CD8-positive, alpha-beta memory T cell (primary cell): ENCODE measurements at places on chromosomes 3 and 15. TPM values are rescaled to one million over a fixed set of nuclear protein-coding genes. Genes with fewer than 3 reads are reported as not detected.

RAB43 gene
- total RNA-seq, result 28.6 TPM

DNA sequence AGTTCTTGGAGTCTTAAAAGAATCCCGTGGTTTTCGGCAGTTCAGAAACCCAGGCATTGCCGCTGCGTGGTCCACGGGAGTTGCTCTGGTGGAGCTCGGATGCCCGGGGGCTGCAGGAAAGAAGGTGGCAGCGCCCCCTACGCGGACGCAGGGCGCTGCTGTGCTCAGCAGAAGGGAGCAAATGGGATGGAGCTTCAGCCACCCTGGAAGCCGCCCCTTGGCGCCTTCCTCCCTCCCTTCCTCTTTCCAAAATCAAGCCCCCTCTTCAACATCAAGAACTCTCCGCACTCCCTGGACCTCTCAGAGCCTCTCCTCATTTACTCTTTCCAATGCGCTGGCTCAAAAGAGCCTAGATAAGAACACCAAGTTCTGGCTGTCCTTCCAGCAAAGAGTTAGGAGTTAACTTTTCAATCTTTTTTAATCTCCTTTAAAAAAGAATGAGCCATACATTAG, 880 bp upstream of the CHRNA7 start:
- H3K27ac ChIP-seq, result no peak overlapping the region
- H3K27me3 ChIP-seq, result peaks cover 26% of the 10 kb centered on the region
- no peaks in the 10 kb centered on the region for H3K36me3 ChIP-seq
- no peak overlapping the region for H3K4me3 ChIP-seq
- no peaks in the 10 kb centered on the region for H3K4me1 ChIP-seq

- H3K27me3 ChIP-seq, result peaks cover 1% of the 10 kb centered on the region
- no peak overlapping the region for H3K27ac ChIP-seq
- H3K36me3 ChIP-seq, result no peaks in the 10 kb centered on the region
- DNase-seq, result no peak
- H3K4me1 ChIP-seq, result no peaks in the 10 kb centered on the region
- no peak overlapping the region for H3K4me3 ChIP-seq
Measured at GRCh38 chr3:13746385-13746784, 133.5 kb downstream of the WNT7A start.

DNA sequence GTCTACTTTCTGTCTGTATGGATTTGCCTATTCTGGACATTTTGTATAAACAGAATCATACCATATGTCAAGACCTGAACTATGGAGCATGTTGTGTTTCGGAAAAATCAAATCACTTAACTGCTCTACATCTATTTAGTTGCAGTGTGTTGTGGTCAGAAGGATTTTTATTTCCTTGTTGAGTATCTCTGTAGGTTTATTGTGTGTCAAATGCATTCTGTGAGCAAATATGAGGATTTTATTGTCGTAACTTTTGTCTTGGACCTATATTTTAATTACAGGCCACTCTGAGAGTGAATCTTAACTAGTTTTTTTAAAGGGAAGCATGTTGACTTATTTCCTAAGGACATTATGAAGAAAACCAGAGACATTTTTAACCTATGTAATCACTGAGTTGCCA, 84.6 kb upstream of the MYZAP start:
- H3K4me3 ChIP-seq, result no peak overlapping the region
- H3K36me3 ChIP-seq, result no peaks in the 10 kb centered on the region
- H3K4me1 ChIP-seq, result no peaks in the 10 kb centered on the region
- H3K27me3 ChIP-seq, result no peaks in the 10 kb centered on the region
- no peak for DNase-seq

- H3K27ac ChIP-seq, result no peak overlapping the region
- no peaks in the 10 kb centered on the region for H3K4me1 ChIP-seq
- H3K36me3 ChIP-seq, result no peaks in the 10 kb centered on the region
- no peak overlapping the region for H3K4me3 ChIP-seq
- H3K27me3 ChIP-seq, result no peaks in the 10 kb centered on the region
- no peak for DNase-seq
Measured at GRCh38 chr3:53807117-53807810, 39.0 kb downstream of the CHDH start.

- no peak overlapping the region for H3K4me3 ChIP-seq
- H3K4me1 ChIP-seq, result no peaks in the 10 kb centered on the region
- H3K27ac ChIP-seq, result no peak overlapping the region
- H3K36me3 ChIP-seq, result no peaks in the 10 kb centered on the region
Measured at GRCh38 chr15:96606617-96607016, 276.1 kb downstream of the NR2F2 start.

DNA sequence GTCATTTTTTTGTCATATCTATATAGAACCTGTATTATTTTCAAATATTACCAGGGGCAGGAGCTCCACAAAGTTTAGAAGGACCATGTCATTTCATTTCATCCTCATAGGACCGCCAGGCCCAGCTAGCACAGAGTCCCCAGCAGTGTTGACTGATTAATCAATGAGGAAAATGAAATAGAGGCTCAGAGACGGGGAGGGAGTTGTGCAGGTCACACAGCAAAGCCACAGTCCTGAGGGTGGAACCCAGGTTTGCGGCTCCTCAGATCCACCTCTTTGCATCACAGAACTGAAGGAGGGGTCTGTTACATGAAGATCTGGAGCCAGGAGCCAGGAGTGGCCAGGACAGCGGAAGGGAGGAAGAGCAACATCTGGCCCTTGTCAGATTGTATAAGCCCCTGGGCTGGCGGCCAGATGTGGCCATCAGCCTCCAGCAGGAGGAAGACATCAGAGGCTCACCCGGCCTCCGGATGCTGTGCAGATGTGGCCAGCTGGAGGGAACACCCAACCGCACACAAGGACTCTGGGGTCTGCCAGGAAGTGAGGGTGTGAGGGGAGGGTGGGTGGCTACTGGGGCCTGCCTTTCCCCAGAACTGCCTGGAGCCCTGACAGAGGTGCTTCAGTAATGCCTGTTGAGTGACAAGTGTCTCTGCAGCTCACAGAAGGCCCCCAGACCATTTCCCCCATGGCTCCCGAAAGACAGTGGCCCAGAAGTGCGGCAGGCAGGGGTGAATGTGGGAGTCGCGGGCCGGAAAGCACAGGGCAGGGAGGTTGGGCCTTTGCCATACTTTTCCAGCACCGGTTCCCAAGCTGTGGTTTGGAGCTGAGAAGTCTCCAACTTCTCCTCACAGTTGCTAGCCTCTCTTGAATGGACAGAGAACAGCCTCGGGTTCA, 21.3 kb downstream of the EFCC1 start:
- H3K36me3 ChIP-seq, result no peaks in the 10 kb centered on the region
- no peak for DNase-seq
- H3K27ac ChIP-seq, result no peak overlapping the region
- H3K4me3 ChIP-seq, result no peak overlapping the region
- H3K27me3 ChIP-seq, result no peaks in the 10 kb centered on the region

SPESP1 gene
- 0.86 TPM for total RNA-seq

MUC4 gene
- total RNA-seq, result 0.24 TPM

GOLGA6L7 gene
- not detected for total RNA-seq

TMEM207 gene
- total RNA-seq, result not detected

DNA sequence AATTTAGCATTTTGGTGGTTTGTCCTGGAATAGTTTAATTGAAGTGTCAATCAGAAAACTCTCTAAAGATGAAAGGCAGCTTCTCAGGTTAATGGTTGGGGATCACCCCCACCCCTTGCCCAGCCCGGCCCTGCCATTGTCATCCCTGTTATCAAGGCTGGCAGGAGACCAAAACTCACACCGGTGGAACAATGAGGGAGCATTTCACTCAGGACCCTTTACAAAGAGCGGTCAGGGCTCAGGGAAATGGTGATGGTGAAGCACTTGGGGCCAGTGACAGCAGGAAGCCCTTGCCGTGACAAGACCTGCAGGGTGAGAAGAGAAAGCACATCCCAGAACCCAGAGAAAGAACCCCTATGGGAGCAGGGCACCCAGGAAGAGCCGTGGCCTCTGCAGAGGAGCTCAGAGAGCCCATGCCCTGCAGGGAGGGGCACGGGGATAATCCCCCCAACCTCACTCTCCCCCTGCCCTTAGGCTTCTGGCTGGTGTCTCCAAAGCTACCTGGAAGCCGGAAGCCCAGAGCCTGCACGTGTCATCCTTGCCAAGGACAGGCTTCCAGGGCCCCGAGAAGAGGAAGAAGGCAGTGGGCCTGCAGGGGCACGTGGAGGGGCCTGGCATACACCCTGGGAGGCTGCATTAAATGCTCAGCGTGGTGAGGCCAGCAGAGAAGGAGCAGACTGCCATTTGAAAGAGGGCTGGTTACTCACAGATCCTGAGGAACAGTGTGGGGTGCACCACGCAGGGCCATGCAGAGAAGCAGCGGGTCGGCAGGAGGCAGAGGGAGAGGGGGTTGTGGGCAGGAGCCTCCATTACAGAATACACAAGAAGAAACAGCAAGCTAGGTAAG, 80.6 kb upstream of the PRR20G start:
- H3K4me3 ChIP-seq, result no peak overlapping the region
- no peaks in the 10 kb centered on the region for H3K4me1 ChIP-seq
- H3K27ac ChIP-seq, result no peak overlapping the region
- no peaks in the 10 kb centered on the region for H3K36me3 ChIP-seq

DNA sequence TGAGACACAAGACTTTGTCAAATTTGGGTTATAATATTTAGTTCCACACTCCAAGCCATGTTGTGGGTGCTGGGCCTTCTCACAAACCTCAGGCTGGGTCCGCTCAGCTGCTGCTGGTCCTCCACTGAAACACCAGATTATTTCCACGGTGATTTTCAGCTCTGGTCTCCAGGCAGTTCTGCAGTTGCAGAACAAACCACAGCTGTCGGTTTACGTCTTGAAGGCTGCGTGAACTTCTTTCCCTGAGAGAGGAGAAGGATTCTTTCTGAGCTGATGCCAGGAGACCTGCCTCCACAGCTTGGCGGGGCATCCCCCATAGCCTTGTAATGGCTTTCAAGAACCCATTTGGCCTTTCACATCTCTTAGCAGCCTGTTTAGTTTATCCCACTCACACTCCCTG, 16.2 kb downstream of the GALNT15 start:
- no peak overlapping the region for H3K27ac ChIP-seq
- no peak for DNase-seq
- no peaks in the 10 kb centered on the region for H3K27me3 ChIP-seq
- H3K4me1 ChIP-seq, result no peaks in the 10 kb centered on the region

CA12 gene
- not detected for total RNA-seq

MOBP gene
- total RNA-seq, result not detected

SERPINI2 gene
- total RNA-seq, result not detected

DCLK3 gene
- not detected for total RNA-seq

CD96 gene
- total RNA-seq, result 69.1 TPM

GRCh38 chr15:70950953-70951352, 58.3 kb downstream of the LRRC49 start:
- no peaks in the 10 kb centered on the region for H3K27me3 ChIP-seq
- H3K4me1 ChIP-seq, result no peaks in the 10 kb centered on the region
- no peak for DNase-seq

RTP3 gene
- not detected for total RNA-seq

TCTA gene
- 21.3 TPM for total RNA-seq

DNA sequence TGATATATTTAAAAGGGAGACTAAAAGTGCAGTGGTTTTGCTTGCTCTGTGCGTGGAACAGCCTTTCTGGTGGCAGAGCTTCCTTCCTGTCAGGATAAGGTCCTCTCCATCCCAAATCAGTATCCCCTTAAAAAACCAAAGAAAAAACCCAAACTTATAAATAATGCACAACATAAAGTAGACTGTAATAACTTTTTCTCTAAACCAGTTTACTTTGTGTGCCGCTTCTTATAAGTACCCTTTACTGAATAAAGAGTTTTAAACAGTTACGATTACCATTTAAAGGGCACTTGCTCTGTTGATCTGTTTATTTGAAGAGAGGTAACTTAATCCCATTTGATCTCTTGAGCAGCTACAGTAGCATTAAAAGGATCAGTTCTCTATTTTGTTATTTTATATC, 2.5 kb downstream of the PIK3CA start:
- no peaks in the 10 kb centered on the region for H3K36me3 ChIP-seq
- H3K4me3 ChIP-seq, result no peak overlapping the region
- H3K27me3 ChIP-seq, result no peaks in the 10 kb centered on the region
- peaks cover 29% of the 10 kb centered on the region for H3K4me1 ChIP-seq
- H3K27ac ChIP-seq, result no peak overlapping the region

DNA sequence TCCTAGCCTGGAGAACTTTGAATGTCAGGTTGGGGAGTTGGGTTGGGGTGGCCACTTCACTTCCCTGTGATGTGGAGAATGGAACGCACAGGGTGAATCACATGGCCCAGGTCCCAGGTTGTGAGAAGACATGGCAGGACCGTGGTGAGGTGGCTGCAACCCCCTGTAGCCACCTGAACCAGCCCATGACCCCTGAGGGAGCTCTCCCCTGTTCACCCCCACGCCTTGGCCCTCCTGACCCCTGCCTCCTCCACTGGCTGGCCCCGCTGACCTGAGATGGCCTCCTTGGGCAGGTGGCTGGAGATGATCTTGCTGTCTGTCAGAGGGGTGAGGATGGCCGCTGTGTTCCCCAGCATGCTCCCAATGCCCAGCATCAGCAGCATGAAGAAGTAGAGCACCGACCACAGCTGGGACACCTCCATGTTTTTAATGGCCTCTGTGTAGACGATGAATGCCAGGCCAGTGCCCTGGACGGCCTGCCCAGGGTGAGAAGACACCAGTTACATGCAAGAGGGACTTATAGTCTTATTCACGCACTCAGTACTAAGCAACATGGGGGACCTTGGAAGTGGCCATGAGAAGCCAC, 31.0 kb downstream of the SLC6A20 start:
- H3K4me3 ChIP-seq, result no peak overlapping the region
- H3K27me3 ChIP-seq, result no peaks in the 10 kb centered on the region
- no peaks in the 10 kb centered on the region for H3K4me1 ChIP-seq
- DNase-seq, result no peak
- H3K27ac ChIP-seq, result no peak overlapping the region

GRCh38 chr3:14216257-14217048, 37.8 kb downstream of the LSM3 start:
- no peaks in the 10 kb centered on the region for H3K27me3 ChIP-seq
- no peak for DNase-seq
- no peaks in the 10 kb centered on the region for H3K36me3 ChIP-seq
- H3K4me3 ChIP-seq, result peak overlapping the region; percentile 62
- H3K27ac ChIP-seq, result peak overlapping the region; percentile 29

DNA sequence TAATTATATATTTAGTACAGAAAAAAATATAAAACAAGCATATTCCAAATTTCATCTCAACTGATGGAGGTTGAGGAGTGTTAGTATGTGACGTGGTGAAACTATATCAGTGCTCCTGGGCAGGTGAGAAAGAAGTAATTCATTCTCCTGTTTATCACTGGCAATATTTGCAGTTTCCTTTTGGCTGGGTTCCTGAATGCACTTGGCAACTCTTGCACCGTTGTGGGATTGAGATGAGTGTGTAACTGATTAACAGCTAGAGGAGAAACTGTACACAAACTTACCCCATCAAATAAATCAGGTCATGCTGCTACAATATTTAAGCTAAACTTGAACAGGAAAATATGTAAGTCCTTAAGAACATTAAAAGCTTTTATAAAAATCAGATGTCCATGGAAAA, 2.1 kb upstream of the ATP13A4 start:
- no peak overlapping the region for H3K27ac ChIP-seq
- no peaks in the 10 kb centered on the region for H3K36me3 ChIP-seq
- no peaks in the 10 kb centered on the region for H3K4me1 ChIP-seq
- no peaks in the 10 kb centered on the region for H3K27me3 ChIP-seq
- no peak overlapping the region for H3K4me3 ChIP-seq

GRCh38 chr3:162370141-162370540, 873.5 kb downstream of the OTOL1 start:
- H3K4me1 ChIP-seq, result no peaks in the 10 kb centered on the region
- no peak for DNase-seq
- H3K27ac ChIP-seq, result no peak overlapping the region
- H3K27me3 ChIP-seq, result no peaks in the 10 kb centered on the region

ACKR2 gene
- total RNA-seq, result 0.20 TPM

GRCh38 chr3:193645806-193646205, 52.8 kb downstream of the OPA1 start:
- H3K27ac ChIP-seq, result no peak overlapping the region
- H3K36me3 ChIP-seq, result peaks cover 25% of the 10 kb centered on the region
- no peak overlapping the region for H3K4me3 ChIP-seq
